Spinal cord (tissue), 10 donors: ENCODE measurements at places on chromosomes 5 and 9. TPM values are rescaled to one million over a fixed set of nuclear protein-coding genes. Genes with fewer than 3 reads are reported as not detected.

INSL6 gene
- not detected for total RNA-seq

ZNF658 gene
- 17.4 TPM for total RNA-seq

THG1L gene
- 10.6 TPM for total RNA-seq

MRPS30 gene
- total RNA-seq = 123 TPM

ENTPD2 gene
- total RNA-seq = 7.9 TPM

SV2C gene
- 16.2 TPM for total RNA-seq

IL31RA gene
- total RNA-seq = 9.7 TPM

DNLZ gene
- 35.6 TPM for total RNA-seq

GLT6D1 gene
- not detected for total RNA-seq

SLC1A1 gene
- 22.3 TPM for total RNA-seq

SAXO1 gene
- total RNA-seq = 0.10 TPM

FBLL1 gene
- 17.4 TPM for total RNA-seq

TPRN gene
- total RNA-seq = 6.7 TPM

SHOC1 gene
- not detected for total RNA-seq

PCDHA4 gene
- total RNA-seq = 3.2 TPM

TRAF1 gene
- total RNA-seq = 5.4 TPM

PLEKHG4B gene
- total RNA-seq = 11.6 TPM

ASTN2 gene
- total RNA-seq = 48.8 TPM

ADCY2 gene
- 25.4 TPM for total RNA-seq

LCN10 gene
- not detected for total RNA-seq

IFNA1 gene
- total RNA-seq = not detected

PKD2L2 gene
- total RNA-seq = not detected

ZNF608 gene
- total RNA-seq = 61.9 TPM

MYMK gene
- total RNA-seq = not detected

GGTA1 gene
- 7.6 TPM for total RNA-seq

TMEM8B gene
- 7.3 TPM for total RNA-seq

FOXD1 gene
- 24.1 TPM for total RNA-seq

FAM153A gene
- 5.7 TPM for total RNA-seq

PCDHB14 gene
- total RNA-seq = 11.9 TPM

DTWD2 gene
- total RNA-seq = 25.1 TPM

GRM6 gene
- total RNA-seq = 0.06 TPM

GMCL2 gene
- not detected for total RNA-seq

KIAA1191 gene
- 92.7 TPM for total RNA-seq

FKBP15 gene
- total RNA-seq = 26.9 TPM

C5 gene
- total RNA-seq = 9.1 TPM

MSMP gene
- 0.77 TPM for total RNA-seq

BSPRY gene
- 0.79 TPM for total RNA-seq

NMRK1 gene
- 26.2 TPM for total RNA-seq

LMX1B gene
- 3.5 TPM for total RNA-seq

ORM2 gene
- not detected for total RNA-seq

FUT7 gene
- total RNA-seq = 0.40 TPM

CDH9 gene
- 3.2 TPM for total RNA-seq

EPB41L4A gene
- 67.5 TPM for total RNA-seq

ITGA1 gene
- total RNA-seq = 64.0 TPM
